ENCODE measurements at places on chromosomes 2 and 18. TPM values are rescaled to one million over a fixed set of nuclear protein-coding genes. Genes with fewer than 3 reads are reported as not detected.

DNA sequence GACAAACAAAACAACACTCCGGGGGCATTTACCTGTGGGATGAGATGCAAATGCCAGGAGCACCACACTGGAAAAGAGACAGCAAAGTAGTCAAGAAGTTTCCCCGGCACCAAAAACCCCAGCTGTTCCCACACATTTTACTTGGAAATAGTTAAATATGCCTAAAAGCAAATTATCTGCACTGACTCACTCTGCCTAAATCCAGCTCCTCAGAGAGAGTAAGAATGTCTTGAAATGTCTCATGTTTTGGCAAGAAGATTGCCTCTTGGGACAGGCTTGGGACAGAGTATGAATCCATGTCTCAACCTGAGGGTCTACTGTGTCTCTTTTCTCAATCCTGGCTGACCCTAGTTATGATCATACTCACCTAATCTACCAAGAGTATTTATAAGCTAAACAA, 87.5 kb upstream of the RIOK3 start:
- H3K27me3 ChIP-seq: no peaks in the 10 kb centered on the region
- no peaks in the 10 kb centered on the region for H3K36me3 ChIP-seq
- H3K27ac ChIP-seq: no peak overlapping the region
- no peaks in the 10 kb centered on the region for H3K4me1 ChIP-seq
- no peak overlapping the region for H3K4me3 ChIP-seq
- DNase-seq: no peak

GRCh38 chr2:239441261-239442078, 40.6 kb upstream of the HDAC4 start:
- DNase-seq: no peak
- H3K27ac ChIP-seq: no peak overlapping the region
- H3K4me3 ChIP-seq: no peak overlapping the region
- no peaks in the 10 kb centered on the region for H3K36me3 ChIP-seq

The RAB17 gene
- not detected for total RNA-seq

- H3K4me1 ChIP-seq: no peaks in the 10 kb centered on the region
- H3K36me3 ChIP-seq: no peaks in the 10 kb centered on the region
- H3K27ac ChIP-seq: no peak overlapping the region
- no peak for DNase-seq
- H3K27me3 ChIP-seq: no peaks in the 10 kb centered on the region
Measured at GRCh38 chr18:27665264-27665799, 480.2 kb upstream of the CHST9 start.

DNA sequence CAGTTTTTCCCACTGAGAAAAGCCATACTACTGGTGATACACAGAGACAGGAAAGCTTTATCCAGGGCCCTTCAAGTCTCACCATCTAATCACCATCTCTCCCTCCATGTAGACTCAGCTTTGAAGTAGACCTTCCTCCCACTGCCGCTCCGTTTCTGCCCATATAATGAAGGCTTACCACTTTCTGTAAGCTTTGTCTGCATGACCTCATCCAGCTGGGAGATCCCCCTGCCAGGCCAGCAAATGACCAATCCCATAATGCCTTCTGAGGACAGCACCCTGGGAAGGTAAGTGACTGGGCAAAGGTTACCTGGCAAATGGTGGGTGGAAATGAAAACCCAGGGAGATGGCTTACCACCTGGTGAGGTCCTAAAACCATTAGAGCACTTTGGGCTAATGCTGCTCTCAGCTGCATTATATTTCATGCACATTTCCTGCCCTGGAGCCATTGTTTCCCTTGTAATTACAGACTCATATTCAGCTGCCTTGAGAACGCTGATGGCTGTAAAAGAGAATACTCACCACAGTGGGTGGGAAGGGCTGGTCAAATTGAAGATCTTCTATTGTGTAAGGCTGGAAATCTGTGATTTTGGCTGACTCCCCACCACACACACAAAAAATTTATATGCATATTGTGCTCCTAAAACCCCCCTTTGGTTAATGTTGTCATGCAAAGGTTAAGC, 350.7 kb upstream of the SYT4 start:
- no peak overlapping the region for H3K4me3 ChIP-seq
- no peak for DNase-seq
- H3K27me3 ChIP-seq: no peaks in the 10 kb centered on the region
- no peaks in the 10 kb centered on the region for H3K36me3 ChIP-seq

The ESPNL gene
- total RNA-seq: 0.18 TPM

The GREB1 gene
- total RNA-seq: 0.33 TPM

DNA sequence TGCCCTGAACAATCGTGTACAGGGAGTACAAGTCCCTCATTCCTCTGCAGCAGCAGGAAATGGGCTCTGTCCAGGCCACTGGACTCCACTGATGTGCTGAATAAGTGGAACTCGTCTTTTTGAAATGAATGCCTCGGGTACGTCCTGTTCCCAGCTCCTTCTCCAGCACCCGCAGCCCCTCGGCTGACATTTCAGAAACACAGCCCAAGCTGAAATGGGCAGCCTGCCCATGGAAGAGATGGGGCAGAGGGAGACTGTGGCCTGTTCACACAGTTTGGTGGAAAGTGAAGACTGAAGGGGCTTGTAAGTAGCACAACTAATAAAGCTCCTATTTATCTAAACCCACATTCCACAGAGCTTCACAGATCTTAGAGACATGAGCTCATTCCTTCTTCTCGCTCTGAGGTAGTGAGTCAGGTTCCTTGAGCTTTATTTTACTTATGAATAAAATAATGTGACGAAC, 498.6 kb downstream of the TXNL1 start:
- H3K27ac ChIP-seq: no peak overlapping the region
- no peaks in the 10 kb centered on the region for H3K27me3 ChIP-seq
- no peak for DNase-seq
- no peaks in the 10 kb centered on the region for H3K4me1 ChIP-seq
- H3K36me3 ChIP-seq: no peaks in the 10 kb centered on the region

The PKDCC gene
- not detected for total RNA-seq

DNA sequence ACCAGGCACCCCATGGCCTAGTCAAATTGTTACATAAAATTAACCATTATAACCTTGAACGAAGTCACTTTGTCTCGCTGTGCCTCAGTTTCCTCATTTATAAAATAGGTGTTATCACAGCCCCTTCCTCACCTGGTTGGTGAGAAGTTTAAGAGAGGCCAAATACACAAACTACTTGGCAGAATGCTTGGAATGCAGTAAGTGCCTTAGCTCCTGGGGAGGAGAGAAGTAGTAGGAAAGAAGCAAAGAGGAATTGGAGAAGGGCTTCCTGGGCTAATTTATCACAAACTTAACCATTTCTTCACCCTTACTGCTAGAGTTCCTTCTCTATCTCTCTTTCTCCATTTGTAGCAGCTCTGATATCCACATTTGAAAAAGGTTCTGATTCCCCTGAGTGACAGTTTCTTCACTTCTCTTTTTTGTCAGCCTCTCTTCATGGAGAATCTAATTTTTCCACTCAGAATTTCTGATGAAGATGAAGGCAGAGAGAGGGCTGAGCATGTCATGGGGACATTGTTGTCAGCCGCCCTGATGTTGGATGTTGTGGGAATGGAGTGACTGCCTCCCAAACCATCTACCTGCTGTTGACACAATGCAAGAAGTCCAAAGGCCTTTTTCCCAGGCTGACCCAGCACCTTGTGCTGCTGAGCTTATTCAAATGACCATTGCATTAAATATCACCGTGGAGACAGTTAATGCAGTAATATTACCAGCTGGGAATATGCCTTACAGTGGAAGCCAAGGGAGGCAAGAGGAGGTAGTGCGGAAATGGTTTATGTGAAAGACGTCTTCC, 60.4 kb downstream of the BOD1L2 start:
- DNase-seq: no peak
- peaks cover 16% of the 10 kb centered on the region for H3K27me3 ChIP-seq
- peaks cover 9% of the 10 kb centered on the region for H3K4me1 ChIP-seq
- no peak overlapping the region for H3K27ac ChIP-seq
- H3K4me3 ChIP-seq: no peak overlapping the region

The AQP12B gene
- total RNA-seq: not detected

- no peak for DNase-seq
- H3K27me3 ChIP-seq: no peaks in the 10 kb centered on the region
Measured at GRCh38 chr2:219285373-219285735, 6.2 kb downstream of the DNAJB2 start.

The LCT gene
- 0.08 TPM for total RNA-seq

The CIB4 gene
- not detected for total RNA-seq

GRCh38 chr2:55090702-55091101, 40.5 kb upstream of the RTN4 start:
- DNase-seq: no peak
- H3K27ac ChIP-seq: no peak overlapping the region
- no peaks in the 10 kb centered on the region for H3K27me3 ChIP-seq
- no peak overlapping the region for H3K4me3 ChIP-seq
- H3K36me3 ChIP-seq: no peaks in the 10 kb centered on the region
- H3K4me1 ChIP-seq: peaks cover 10% of the 10 kb centered on the region

DNA sequence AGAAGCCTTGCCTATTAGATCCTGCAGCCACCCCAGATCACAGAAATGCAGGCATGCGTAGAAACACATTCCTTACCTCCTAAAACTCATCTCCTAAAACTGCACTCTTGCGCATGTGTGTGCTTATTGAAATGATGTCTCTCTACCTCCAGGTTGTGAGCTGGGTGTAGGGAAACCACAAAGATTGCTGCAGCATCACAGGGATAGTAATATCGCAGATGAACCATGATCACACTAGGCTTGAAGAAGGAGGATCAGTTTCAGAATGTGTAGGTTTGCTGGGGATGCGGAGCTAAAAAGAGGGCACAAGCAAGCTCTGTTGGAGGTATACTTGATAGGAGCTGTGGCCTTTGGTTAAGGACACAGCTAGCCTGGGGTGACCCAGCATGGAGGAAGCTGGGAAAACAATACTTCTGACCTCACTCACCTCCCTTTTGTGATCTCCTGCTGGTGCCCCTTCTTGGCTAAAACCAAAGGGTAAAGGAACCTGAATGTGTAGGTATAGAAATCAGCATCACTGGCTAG, 118.8 kb downstream of the SETBP1 start:
- no peak overlapping the region for H3K4me3 ChIP-seq
- H3K4me1 ChIP-seq: peaks cover 37% of the 10 kb centered on the region
- H3K27me3 ChIP-seq: peaks cover 7% of the 10 kb centered on the region

The NDUFB3 gene
- total RNA-seq: 133 TPM

DNA sequence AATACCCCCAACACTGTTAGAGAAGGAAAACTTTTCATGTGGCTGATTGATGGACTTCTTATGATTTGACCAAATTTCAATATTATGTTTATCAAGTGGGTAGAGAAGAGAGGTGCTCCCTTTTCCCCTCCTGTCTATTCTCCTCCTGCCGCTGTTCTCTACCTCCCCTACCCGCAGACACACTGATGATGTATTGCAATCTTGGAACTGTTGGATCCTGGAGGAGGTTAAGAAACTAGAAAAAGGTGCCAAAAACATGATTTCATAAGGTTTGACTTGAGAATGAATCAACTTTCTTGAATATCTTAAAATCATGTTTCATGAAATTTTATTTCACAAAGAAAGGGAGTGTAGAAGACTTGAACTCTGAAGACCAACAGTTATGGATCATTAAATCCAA, 125.8 kb downstream of the MEIS1 start:
- no peak overlapping the region for H3K27ac ChIP-seq
- no peaks in the 10 kb centered on the region for H3K36me3 ChIP-seq
- H3K27me3 ChIP-seq: peaks cover 3% of the 10 kb centered on the region
- no peak overlapping the region for H3K4me3 ChIP-seq

The LAMA3 gene
- 0.18 TPM for total RNA-seq

Measured in activated CD4-positive, alpha-beta memory T cell treated with anti-CD3 and anti-CD28 coated beads, Interleukin-2, amount 10 ng/mL, durations not matched to agents 7 days and 5 days (primary cell).